ENCODE measurements at places on chromosomes 3 and 15.

DNA sequence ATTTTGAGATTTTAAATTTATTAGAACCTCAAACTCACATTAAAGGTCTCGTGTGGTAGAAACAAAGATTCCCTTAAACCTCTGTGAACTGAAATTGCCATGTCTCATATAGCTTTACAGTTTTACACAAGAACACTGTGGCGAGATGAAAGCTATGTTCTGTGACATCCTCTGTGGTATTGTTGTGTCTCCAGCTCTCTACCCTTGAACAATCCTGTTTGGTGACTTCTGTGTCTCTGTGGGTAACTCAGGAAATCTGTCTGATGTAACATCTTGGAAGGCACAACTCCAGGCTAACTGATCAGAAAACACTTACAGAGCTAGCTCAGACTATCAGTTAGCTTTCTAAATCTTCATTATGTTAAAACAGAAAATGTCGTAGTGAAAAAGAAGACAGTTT is 318.8 kb upstream of the GBE1 start:
- H3K27me3 ChIP-seq = no peaks in the 10 kb centered on the region
- no peaks in the 10 kb centered on the region for H3K4me1 ChIP-seq
- no peak overlapping the region for H3K27ac ChIP-seq
- no peak for DNase-seq
- H3K4me3 ChIP-seq = no peak overlapping the region

- H3K4me1 ChIP-seq = peaks cover 34% of the 10 kb centered on the region
- peak; percentile 88 for DNase-seq
- peak overlapping the region; percentile 72 for H3K27ac ChIP-seq
- no peaks in the 10 kb centered on the region for H3K36me3 ChIP-seq
- H3K27me3 ChIP-seq = peaks cover 17% of the 10 kb centered on the region
Measured at GRCh38 chr3:194769020-194769643, 83.4 kb downstream of the FAM43A start.

DNA sequence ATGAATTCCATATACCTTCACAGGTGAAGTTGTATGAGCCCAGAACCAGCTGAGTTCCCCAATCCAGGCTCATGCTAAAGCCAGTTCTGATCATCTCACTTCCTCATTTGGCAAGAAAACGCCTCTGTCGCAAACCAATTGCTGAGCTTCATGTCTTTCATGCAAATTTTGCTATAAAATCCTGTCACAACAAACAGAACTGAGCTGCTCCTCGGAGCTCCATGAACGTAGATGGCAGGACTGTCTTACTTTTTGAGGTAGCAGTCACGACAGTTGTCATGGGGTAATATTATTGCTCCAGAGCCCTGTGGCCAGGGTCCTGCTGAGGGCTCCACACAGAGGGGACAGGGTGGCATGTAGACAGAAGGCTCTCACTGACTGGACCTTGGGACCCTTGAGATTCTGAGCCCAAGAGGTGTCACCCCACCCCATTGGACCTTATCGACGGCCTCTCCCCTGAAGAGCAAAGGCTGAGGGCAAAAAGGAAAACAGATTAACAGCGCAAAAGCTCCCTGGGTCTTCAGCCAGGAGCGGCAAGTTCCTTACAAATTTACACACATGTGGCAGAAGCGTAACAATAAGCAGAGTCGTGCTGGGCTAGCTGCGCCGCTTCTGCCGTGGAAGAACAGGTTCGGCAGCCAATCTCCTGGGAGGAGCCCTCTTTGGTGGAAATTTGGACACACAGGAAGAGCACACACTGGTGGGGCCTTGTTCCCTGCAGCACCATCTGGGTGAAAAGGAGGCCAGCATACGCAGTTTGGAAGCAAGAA is 249.2 kb downstream of the OPA1 start:
- H3K4me1 ChIP-seq = no peaks in the 10 kb centered on the region
- H3K27ac ChIP-seq = no peak overlapping the region
- H3K36me3 ChIP-seq = no peaks in the 10 kb centered on the region
- peaks cover 69% of the 10 kb centered on the region for H3K27me3 ChIP-seq
- no peak overlapping the region for H3K4me3 ChIP-seq
- no peak for DNase-seq

DNA sequence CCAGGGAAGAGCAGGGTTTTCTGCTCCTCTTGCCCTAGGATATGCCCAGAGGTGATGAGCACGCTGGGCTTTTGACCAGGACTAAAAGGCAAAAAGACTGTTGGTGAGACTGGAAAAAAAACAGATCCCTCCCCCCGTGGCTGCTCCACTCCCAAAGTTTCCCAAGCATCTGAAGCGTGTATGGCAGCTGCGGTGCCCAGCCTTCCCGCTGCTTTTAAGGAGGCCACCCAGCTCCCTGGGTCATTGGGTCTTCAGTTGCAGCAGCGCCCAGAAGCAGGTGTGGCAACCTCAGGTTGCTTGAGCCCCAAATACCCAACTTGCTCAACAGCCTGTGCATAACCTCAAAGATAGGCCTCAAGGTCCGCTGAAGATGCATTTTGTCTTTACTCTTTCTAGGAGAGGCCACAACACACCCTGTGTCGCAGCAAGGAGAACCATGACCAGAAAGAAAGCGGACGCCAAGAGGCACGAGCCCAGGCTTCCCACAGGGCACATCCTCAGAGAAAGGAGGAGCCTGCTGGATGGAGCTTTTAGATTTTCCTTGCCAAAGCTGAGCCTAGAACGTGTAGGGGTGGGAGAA is 2.0 kb downstream of the SRGAP3 start:
- H3K36me3 ChIP-seq = no peaks in the 10 kb centered on the region
- no peak overlapping the region for H3K4me3 ChIP-seq
- no peak overlapping the region for H3K27ac ChIP-seq
- peaks cover 25% of the 10 kb centered on the region for H3K4me1 ChIP-seq
- DNase-seq = no peak

DNA sequence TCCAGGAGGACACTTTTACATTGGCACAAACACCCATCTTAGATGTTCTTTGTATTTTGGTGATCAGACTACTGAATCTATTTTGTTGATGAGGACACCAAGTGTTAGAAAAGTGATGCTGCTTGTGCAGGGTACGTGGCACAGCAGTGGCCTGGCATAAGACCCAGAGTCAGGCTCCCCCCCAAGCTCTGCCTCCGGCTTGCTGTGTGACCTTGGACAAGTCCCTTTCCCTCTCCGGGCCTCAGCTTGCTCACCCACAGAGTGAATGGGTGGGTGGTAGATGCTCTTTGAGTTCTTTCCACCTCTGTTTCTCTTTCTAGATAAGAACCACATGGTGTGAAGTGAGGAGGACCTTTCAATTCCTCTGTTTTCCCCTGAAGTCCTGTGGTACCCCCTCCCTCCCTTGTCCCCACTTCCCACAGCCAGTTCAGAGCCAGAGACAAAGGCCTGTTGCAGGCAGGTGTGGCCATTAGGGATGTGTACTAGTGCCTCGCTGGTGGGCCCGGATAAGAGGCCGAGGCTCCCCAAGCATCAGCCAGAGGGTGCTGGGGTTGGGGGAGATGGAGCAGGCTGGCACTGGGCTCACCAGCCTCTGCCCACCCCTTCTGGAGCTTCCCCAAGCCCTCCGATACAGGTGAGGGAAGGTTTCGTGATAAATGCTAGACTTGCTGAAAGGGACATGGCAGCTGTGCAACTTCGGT is 43.6 kb downstream of the SMAD6 start:
- no peaks in the 10 kb centered on the region for H3K36me3 ChIP-seq
- H3K4me1 ChIP-seq = no peaks in the 10 kb centered on the region
- DNase-seq = no peak
- H3K27ac ChIP-seq = no peak overlapping the region

DNA sequence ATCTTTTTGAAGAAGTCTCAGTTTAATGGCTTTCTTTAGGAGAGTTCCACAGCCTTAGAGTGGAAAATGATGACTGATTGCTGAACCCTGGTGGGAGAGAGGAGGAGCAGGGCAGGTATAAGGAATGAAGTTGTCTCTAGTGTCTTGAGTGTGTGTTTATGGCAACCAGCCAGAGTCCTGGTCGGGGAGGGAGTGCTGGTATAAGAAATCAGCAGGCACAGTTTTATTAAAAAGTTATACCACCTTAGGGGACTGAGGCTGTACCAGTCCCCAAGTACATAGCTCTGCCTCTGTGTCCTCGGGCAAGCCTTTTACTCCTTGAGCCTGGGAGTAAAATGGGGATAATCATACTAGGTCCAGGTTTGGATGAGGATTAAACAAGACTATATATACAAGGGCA is 29.8 kb downstream of the SLC22A14 start:
- no peak overlapping the region for H3K27ac ChIP-seq
- no peaks in the 10 kb centered on the region for H3K27me3 ChIP-seq
- no peaks in the 10 kb centered on the region for H3K4me1 ChIP-seq
- H3K36me3 ChIP-seq = no peaks in the 10 kb centered on the region
- DNase-seq = no peak
- H3K4me3 ChIP-seq = no peak overlapping the region

GRCh38 chr3:115630850-115631249 is 7.5 kb downstream of the GAP43 start:
- H3K4me1 ChIP-seq = no peaks in the 10 kb centered on the region
- H3K27me3 ChIP-seq = peaks cover 42% of the 10 kb centered on the region
- no peaks in the 10 kb centered on the region for H3K36me3 ChIP-seq
- H3K27ac ChIP-seq = no peak overlapping the region
- no peak overlapping the region for H3K4me3 ChIP-seq
- no peak for DNase-seq

DNA sequence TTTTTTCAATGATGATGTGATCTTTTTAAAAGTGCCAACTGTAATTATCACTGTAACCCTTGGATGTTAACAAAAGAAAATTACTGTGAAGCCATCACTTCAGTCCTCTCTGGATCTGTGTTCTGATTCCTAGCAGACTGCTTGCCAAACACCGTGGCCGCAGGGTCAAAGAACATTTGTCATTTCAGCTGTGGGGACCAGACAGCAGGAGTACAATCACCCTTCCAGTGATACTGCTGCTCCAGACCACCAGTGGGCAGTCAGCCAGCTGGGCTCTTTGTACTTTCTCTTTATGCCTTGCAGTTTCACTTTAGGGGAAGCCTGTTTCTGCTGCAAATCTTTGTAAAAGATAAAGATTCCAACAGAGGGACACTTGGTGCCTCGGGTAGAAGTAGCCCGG is 770.0 kb downstream of the GRM7 start:
- no peak overlapping the region for H3K4me3 ChIP-seq
- no peaks in the 10 kb centered on the region for H3K27me3 ChIP-seq
- no peaks in the 10 kb centered on the region for H3K4me1 ChIP-seq
- DNase-seq = no peak
- no peaks in the 10 kb centered on the region for H3K36me3 ChIP-seq
- no peak overlapping the region for H3K27ac ChIP-seq

All from activated T-cell treated with anti-CD3 and anti-CD28 coated beads, Interleukin-2, amount 50 U/mL, for 72 hours (primary cell).